ENCODE measurements at places on chromosomes 5 and 9.

DNA sequence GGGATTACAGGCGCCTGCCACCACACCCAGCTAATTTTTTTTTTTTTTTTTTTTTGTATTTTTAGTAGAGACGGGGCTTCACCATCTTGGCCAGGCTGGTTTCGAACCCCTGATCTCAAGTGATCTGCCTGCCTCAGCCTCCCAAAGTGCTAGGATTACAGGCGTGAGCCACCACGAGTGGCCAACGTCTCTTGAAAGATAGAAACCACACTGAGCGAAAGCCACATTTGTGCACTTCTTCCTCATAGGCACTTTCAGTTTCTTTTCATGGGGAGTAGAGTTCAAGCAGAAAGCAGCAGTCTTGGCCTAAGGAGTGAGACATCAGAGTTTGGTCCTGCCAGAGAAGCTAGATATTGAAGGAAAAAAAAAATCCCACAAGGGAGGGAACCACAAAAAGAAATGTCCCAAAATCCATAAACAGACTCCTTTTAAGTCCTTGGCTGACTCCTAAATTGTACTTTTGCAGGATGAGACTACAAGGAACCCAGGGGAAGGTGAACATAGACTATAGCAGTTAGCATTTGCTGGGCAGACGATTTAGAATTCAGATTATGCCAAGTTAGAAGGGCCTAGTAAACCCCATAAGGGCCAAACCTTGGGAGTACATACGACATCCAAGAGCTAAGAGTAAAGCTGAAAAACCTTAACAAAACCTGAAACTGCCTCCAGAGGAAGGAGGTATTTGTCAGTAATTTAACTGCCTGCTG, 43.9 kb upstream of the GLIPR2 start:
- no peak for DNase-seq

- no peak for DNase-seq
Measured at GRCh38 chr5:149665416-149666175, 64.5 kb upstream of the PPARGC1B start.

GRCh38 chr5:55441107-55441771, 93.5 kb downstream of the PLPP1 start:
- DNase-seq, result no peak

DNA sequence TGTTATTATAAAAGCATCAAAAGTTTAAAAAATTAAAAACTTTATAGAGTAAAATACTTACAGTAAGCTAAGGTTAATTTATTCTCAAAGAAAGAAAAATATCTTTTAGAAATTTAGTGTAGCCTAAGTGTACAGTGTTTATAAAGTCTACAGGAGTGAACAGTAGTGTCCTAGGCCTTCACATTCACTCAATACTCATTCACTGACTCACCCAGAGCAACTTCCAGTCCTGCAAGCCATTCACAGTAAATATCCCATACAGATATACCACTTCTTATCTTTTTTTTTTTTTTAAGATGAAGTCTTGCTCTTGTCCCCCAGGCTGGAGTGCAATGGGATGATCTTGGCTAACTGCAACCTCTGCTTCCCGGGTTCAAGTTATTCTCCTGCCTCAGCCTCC, 73.1 kb upstream of the FST start:
- no peak for DNase-seq

- no peak for DNase-seq
Measured at GRCh38 chr5:132430746-132431145, 59.8 kb downstream of the IRF1 start.

DNA sequence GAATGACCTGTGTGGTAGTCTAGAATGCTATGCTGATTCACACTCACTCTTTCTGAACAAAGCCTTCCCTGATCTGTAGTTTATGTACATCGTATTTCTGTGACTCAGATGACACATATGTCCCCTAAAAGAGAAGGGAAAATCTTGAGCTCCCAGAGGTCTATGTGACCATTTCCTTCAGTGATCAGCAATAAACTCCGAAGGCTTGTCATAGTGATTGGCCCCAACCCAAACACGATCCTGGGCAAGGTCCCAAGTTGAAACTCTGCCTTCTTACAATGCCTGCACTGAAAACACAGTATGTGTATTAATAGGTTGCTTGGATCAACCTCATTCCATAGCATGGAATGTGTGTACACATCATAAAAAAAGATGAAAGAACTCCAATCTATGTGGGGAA, 685.8 kb downstream of the MAT2B start:
- DNase-seq, result no peak

DNA sequence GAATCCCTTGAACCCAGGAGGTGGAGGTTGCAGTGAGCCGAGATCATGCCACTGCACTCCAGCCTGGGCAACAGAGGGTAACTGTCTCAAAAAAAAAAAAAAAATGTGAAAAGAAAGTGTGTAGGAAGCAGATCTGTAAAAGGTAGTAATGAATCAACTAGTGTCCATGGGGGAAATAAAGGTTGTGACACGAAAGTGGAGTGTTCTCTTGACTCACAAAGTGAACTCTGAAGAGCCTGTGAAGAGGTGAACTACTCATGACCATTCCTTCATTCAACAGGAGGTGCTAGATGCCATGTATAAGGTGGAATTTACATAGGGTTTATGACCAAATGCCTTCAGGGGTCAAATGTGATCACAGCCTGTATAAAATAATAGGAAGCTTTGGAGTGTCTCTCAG, 12.8 kb downstream of the IQGAP2 start:
- DNase-seq, result no peak

DNA sequence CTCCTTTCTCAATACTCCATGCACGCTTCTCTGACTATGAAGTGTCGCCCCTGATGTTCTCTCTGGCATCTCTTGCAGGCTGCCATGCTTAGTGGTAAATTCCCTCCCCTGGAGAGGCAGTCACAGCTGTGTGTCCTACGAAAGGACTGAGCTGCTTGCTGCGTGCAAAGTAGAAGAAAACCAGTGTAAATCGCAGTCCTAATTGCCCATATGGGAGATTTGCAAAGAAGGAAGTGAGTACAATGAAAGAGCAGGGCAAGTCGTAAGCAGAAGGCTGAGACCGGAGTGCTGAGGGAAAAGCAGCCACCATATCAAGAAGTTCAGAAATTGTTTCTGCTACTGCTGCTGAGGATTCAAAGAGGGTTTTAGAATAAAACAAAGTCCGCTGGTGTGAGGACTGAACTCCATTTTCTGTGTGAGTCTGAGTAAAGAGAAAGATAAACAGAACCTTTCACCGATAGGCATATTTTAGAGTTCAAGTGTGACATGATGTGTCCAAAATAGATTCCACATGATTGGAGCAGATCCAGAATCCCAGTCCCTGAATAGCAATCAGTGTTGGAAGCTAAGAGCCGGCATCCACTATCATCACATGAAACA, 507.8 kb upstream of the MPDZ start:
- DNase-seq, result no peak

DNA sequence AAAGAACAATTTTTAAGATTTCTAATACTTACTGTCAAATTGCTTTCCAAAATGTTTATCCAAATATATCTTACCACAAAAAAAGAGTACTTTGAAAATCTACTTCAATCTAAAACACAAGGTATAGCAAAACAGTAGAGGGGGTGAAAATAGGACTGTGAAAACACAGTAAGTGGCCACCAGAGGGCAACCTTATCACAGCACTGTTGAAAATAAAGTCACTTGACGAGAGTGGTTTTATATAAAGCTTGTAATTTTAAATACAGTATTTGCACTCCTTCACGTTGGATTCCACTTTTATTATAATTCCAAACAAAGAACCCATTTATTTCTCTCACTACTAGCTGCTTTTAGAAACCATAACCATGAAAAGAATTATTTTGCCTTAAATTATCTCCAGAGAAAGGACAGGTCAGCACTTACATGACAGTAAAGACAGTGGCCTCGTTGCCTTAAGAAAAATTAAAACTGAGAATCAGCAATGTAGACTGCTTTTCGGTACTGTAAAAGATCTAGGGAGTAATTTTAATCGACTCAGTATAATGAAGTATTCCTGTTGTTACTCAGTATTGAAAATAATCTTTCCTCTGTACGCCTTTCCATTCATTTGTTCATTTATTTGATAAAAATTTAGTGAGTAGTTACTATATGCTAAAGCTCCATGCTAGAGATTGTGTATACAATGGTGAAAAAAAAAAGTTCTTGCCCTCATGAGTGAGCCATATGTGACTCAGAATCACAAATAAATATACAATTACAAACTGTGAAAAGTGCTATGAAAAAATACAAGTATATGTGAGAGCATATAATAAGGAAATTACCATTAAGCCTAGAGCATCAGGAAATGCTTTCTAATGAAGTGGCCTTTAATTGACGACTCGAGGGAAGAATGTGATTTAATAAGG, 40.0 kb upstream of the CDK5RAP2 start:
- DNase-seq, result peak; percentile 21

- no peak for DNase-seq
Measured at GRCh38 chr5:10828241-10828640, 67.2 kb upstream of the DAP start.

- no peak for DNase-seq
Measured at GRCh38 chr5:38468978-38469706, 87.3 kb downstream of the LIFR start.

DNA sequence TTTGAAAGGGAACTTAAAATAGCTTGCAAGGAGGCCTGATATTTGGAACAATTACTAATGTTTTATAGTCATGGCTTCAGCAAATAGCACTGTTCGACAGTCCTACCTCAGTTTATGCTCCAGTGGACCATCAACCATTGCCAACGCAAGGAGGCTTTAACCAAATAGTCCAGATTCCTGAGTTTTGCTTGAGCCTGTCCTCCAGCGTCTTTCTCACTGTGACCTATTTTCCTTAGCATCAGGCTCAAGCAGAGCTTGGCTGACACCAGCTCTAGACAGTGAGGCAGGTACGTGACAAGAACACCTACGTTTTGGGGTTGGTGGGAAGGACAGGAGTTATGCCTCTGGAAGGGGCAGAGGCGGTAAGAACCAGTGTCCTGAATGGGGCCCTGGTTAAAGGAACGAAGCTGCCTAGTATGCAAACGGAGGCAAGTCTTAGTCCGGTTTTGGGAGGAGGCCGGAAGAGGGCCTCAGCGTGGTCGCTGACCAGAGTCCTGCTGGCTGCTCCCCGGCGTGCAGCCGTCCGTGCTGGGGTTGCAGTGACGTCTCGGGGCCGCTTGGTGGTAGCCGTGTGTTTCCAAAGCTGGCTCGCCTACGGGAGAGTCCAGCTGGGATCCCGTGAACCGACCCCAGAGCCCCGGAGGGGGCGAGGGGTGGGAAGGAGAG, 998 bp upstream of the FGF18 start:
- DNase-seq, result no peak

DNA sequence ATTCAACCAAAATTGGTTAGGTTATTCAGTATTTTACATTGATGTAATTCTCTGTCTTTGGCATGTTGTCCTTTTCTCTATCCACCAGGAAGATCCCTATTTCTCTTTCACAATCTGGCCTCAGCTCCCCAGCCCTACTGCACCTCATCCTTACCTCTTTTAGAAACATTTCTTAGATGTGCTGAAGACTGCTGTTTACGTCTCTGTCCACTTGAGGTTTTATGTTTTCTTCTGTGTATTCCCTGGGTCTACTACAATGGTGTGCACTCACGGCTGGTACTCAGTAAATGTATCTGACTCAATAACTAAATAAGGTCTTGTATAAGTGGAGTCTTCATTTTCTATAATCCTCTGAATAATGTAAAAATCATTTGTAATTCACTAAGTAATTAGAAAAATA, 822.7 kb downstream of the DTWD2 start:
- no peak for DNase-seq

GRCh38 chr5:140295414-140295813, 7.5 kb downstream of the PFDN1 start:
- DNase-seq, result no peak

GRCh38 chr5:76125346-76125745, 42.2 kb downstream of the SV2C start:
- DNase-seq, result no peak

- DNase-seq, result no peak
Measured at GRCh38 chr9:71765693-71766092, 2.6 kb downstream of the CEMIP2 start.

GRCh38 chr5:149036970-149037369, 25.9 kb downstream of the SH3TC2 start:
- no peak for DNase-seq

GRCh38 chr9:93129286-93129685, 4.8 kb downstream of the NINJ1 start:
- no peak for DNase-seq

GRCh38 chr5:22780756-22781155, 72.4 kb downstream of the CDH12 start:
- no peak for DNase-seq
